Lower lobe of right lung (tissue), 2 donors: ENCODE measurements at places on chromosomes 11 and 22. TPM values are rescaled to one million over a fixed set of nuclear protein-coding genes. Genes with fewer than 3 reads are reported as not detected.

MCHR1 gene
- total RNA-seq, result not detected

RTN4R gene
- total RNA-seq, result 9.6 TPM

DDI1 gene
- not detected for total RNA-seq

OR4C13 gene
- total RNA-seq, result not detected

- H3K27ac ChIP-seq, result no peak overlapping the region
- H3K4me1 ChIP-seq, result no peaks in the 10 kb centered on the region
- no peaks in the 10 kb centered on the region for H3K27me3 ChIP-seq
- H3K4me3 ChIP-seq, result no peak overlapping the region
- H3K36me3 ChIP-seq, result no peaks in the 10 kb centered on the region
- DNase-seq, result peak; percentile 52
These were observed 39.8 kb downstream of the SYN3 start for GRCh38 chr22:33018232-33018864.

DNA sequence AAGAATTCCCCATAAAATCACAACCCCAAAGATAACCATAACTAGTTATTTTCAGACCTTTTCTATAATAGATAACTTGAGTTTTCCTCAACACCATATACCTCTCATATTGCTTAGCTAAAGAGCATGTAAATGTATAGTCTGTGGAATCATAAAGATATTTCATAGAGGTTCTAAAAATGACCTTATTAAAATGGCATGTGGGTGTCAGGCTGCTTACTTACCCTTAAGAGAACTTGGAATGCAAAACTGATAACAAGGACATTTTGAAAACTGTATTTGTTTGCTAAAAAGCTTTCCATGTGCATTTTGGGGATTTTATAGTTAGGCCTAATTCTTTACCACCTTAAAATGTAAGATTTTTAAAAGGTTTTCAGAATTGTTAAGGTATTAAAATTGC lies 4.7 kb downstream of the SIK2 start:
- DNase-seq, result no peak
- no peak overlapping the region for H3K4me3 ChIP-seq
- no peaks in the 10 kb centered on the region for H3K36me3 ChIP-seq
- no peaks in the 10 kb centered on the region for H3K27me3 ChIP-seq

GRCh38 chr11:124036666-124037065 lies 4.5 kb downstream of the OR10G7 start:
- DNase-seq, result no peak
- no peak overlapping the region for H3K4me3 ChIP-seq
- no peak overlapping the region for H3K27ac ChIP-seq
- no peaks in the 10 kb centered on the region for H3K36me3 ChIP-seq
- H3K27me3 ChIP-seq, result no peaks in the 10 kb centered on the region
- no peaks in the 10 kb centered on the region for H3K4me1 ChIP-seq

DNA sequence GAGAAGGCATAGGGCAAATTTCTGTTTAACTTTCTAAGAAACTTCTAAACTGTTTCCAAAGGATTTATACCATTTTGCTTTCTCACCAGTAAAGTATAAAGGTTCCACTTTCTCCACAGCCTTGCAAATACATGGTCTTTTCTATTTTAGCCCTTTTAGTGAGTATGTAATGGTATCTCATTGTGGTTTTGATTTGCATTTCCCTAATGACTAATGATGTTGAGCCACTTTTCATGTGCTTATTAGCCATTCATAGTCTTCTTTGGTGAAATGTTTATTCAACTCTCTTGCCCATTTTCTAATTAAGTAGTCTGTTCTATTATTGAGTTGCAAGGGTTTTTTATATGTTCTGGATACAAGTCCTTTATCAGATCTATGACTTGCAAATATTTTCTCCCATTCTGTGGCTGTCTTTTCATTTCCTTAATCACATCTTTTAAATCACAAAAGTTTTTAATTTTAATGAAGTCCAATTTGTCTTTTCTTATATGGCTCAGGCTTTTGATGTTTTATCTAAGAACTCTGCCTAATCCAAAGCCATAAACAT lies 83.8 kb upstream of the KCNQ1OT1 start:
- H3K27me3 ChIP-seq, result no peaks in the 10 kb centered on the region
- no peak overlapping the region for H3K4me3 ChIP-seq
- H3K27ac ChIP-seq, result no peak overlapping the region
